H1 (cell line): ENCODE measurements at places on chromosomes 2 and 18. TPM values are rescaled to one million over a fixed set of nuclear protein-coding genes. Genes with fewer than 3 reads are reported as not detected.

DNA sequence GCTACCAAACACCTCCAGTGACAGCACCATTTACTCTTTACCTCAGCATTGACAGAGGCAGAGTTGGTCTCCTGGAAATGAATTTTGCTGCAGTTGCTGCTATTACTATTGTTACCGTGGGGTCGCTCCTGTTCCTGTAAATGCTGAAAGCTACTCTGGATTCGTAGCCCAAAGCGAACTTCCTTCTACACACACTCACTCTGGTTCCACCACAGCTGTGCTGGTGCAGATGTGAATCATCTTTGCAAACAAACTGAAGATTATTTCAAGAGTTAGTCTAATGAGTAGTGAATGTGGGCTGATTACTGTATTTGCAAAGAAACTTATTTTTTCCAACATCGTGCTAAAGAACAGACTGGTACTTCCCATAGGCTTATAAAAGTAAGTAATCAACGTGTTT lies 304.0 kb downstream of the LPIN1 start:
- H3K4me1 ChIP-seq = no peaks in the 10 kb centered on the region
- no peak overlapping the region for H3K27ac ChIP-seq
- no peaks in the 10 kb centered on the region for H3K27me3 ChIP-seq
- no peak for DNase-seq
- no peaks in the 10 kb centered on the region for H3K36me3 ChIP-seq

- H3K36me3 ChIP-seq = no peaks in the 10 kb centered on the region
- DNase-seq = no peak
- no peak overlapping the region for H3K27ac ChIP-seq
- H3K4me1 ChIP-seq = no peaks in the 10 kb centered on the region
- H3K27me3 ChIP-seq = no peaks in the 10 kb centered on the region
These were observed 168.3 kb downstream of the MAP2 start for GRCh38 chr2:209592106-209592505.

DNA sequence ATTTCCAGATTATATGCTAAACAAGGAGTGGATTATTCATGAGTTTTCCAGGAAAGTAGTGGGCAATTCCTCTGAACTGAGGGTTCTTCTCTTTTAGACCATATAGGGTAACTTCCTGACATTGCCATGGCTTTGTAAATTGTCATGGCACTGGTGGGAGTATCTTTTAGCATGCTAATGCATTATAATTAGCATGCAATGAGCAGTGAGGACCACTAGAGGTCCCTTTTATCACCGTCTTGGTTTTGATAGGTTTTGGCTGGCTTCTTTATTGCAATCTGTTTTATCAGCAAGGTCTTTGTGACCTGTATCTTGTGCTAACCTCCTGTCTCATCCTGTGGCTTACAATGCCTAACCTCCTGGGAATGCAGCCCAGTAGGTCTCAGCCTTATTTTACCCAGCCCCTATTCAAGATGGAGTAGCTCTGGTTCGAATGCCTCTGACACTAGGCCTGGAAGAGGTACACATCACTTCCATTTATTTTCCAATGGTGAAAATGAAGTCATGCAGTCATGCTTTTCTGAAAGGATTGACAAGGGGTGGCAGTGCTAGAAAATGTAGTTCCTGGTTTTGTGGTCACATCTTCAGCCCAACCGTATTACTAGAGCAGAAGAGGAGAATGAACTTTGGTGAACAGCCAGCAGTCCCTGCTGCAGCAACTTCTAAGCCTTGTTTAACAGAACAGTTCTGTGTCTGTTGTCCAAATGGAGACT lies 26.6 kb upstream of the ITGA4 start:
- H3K4me3 ChIP-seq = no peak overlapping the region
- no peak overlapping the region for H3K27ac ChIP-seq
- H3K27me3 ChIP-seq = no peaks in the 10 kb centered on the region; the same call in 1 of the 2 replicates

BBS5 gene
- 0.20 and 0.31 TPM in 2 replicates for total RNA-seq

RPRM gene
- 16.2 and 16.3 TPM in 2 replicates for total RNA-seq
